Stimulated activated naive B cell treated with anti-CD40 and anti-IgM and Interleukin-4, amounts not matched to agents 10 μg/mL and 1 μg/mL and 100 μg/mL, for 72 hours (primary cell): ENCODE measurements at places on chromosomes 12 and 14.

DNA sequence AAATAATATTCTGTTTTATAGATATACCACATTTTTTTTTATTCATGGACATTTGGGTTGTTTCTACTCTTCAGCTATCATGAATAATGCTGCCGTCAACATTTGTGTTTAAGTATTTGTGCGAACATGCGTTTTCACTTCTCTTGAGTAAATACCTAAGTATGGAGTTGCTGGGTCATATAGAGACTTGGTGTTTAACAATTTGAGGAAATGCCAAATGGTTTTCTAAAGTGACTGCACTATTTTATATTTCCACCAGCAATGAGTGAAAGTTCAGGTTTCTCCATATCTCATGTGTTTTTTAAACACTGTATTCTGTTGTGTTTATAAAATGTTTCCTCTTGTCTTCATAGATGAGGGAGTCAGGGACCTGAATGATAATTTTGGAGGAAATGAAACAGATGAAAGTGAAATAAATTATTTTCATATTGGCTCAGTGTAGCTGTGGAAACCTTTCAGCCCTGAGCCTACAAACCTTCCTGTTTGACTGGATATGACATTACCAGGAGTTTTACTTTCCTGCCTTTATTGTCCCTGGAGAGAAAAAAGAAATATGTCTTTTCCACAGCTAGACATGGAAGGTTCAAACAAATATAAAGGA lies 26.3 kb downstream of the DAAM1 start:
- DNase-seq, result no peak

DNA sequence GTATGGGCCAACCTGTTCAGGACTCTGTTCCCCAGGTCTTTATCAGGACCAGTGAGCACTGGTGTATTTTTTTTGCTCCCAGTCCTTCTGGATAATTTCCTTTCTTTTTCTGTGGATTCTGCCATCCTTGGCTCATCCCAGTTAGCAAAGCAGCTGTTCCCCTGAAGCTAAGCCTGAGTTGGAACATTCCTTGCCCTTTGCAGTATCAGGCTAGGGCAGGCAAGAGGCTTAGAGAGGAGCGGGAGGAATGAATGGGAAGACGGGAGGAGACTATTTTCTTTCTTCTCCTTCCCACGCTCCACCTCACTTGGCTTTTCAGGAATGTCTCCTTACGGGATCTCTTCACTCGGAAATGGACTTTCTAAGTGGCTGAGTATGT lies 29.2 kb downstream of the ERG28 start:
- DNase-seq, result no peak

GRCh38 chr14:57462551-57462950 lies 31.1 kb downstream of the CCDC198 start:
- DNase-seq, result no peak

DNA sequence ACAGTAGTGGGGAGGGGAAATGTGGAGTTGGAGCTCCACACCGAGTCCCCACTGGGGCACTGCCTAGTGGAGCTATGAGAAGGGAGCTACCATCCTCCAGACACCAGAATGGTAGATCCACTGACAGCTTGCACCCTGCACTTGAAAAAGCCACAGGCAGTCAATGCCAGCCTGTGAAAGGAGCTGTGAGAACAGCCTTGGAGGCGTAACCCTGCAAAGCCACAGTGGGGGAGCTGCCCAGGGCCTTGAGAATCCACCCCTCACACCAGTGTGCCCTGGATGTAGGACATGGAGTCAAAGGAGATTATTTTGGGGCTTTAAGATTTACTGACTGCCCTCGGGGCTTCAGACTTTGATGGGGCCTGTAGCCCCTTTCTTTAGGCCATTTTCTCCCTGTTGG lies 12.5 kb downstream of the CTSG start:
- no peak for DNase-seq

DNA sequence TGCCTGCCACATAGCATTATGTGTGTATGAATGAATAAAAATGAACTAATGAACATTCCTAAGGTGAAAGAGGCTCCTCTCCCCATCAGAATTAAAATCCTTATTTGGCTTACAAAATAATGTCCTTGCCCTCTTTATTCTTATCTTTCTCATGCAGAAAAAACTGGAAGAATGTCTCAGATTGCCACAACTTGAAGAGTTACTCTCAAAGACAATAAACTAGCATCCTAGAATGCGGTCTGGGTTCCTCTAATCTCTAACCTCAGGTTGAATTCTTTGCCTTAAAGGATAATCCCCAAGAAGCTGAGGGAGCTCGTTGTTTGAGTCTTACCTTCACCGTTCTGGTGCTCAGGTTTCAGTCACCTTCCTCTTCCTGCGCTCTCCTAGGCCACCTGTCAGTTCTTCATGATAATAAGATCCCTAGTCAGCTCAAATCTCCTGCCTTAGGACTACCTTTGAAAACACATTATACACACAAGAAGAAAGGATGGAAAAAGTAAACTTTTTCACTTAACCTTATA lies 147.1 kb downstream of the PHLDA1 start:
- no peak for DNase-seq

- DNase-seq, result no peak
Measured at GRCh38 chr14:65336191-65336591, 76.3 kb upstream of the FUT8 start.

GRCh38 chr12:117377758-117378157 lies 16.3 kb upstream of the NOS1 start:
- DNase-seq, result no peak

DNA sequence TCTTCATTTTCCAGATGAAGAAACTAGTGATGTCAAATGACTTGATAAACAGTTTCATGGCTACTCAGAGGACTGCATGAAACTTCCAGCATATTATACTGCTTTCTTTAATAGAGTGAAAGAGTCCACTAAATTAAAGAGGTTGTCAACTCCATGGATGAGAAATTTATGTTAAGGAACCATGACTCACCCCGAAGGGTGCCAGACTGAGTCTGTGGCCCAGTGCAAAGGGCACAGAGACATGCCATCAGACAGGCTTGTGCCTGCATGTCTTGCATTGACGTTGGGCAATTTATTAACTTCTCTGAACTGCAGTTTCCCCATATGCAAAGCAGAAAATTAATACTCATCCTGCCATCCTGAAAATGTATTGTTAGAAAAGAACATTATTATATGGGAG lies 382.4 kb downstream of the APAF1 start:
- no peak for DNase-seq

DNA sequence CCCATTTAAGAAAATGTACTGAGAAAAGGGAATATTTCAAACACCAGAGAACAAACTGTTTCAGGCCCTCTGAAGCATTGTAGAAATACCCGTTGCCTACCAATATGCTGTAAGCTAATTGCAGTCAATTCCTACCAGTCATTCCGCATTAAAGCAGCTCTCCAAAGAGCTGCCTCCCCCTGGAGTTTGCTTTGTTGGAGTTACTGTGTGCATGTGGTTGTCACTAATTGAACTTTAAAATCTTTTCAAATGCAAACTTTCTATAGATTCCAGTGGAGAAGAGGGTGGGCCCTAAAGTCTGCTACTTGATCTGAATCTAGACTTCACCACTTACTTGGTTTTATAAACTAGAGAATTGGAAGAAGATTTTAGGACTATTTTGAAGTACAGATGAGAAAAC lies 112.7 kb downstream of the PLXNC1 start:
- DNase-seq, result no peak

DNA sequence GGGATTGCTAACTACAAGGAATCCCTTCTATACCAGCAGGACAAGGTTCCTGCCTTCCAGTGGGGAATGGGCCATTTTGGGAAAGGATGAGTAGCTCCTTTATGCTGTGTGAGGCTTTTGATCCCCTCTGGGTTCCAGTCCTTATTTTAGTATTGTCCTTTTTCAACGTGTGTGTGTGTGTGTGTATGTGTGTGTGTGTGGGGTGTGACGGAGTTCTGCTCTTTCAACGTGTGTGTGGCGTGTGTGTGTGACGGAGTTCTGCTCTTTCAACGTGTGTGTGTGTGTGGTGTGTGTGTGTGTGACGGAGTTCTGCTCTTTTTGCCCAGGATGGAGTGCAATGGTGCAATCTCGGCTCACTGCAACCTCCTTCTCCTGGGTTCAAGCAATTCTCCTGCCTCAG lies 27.4 kb downstream of the RAB35 start:
- DNase-seq, result no peak

GRCh38 chr12:68771223-68771925 lies 25.4 kb downstream of the SLC35E3 start:
- no peak for DNase-seq

- DNase-seq, result no peak
Measured at GRCh38 chr14:55103971-55104954, 24.8 kb upstream of the LGALS3 start.

DNA sequence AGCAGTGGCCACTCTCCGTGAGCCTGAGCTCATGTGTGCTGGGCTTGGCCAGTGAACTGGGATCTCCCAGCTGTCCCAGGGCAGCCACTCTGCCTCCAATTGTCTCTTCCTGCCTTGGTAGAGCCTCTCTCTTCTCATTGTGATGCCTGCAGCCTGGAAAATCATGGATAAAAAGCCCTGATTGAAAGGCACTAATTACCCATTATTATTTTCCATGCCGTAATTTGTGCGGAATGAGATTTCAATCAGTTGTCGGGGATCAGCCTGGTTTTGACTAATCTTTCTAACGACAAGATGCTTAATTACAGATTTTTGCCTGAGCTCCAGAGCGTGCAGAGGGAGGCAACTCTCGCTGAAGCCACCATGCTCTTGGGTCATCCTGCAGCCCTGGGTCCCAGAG lies 52.7 kb downstream of the ESRRB start:
- DNase-seq, result no peak

DNA sequence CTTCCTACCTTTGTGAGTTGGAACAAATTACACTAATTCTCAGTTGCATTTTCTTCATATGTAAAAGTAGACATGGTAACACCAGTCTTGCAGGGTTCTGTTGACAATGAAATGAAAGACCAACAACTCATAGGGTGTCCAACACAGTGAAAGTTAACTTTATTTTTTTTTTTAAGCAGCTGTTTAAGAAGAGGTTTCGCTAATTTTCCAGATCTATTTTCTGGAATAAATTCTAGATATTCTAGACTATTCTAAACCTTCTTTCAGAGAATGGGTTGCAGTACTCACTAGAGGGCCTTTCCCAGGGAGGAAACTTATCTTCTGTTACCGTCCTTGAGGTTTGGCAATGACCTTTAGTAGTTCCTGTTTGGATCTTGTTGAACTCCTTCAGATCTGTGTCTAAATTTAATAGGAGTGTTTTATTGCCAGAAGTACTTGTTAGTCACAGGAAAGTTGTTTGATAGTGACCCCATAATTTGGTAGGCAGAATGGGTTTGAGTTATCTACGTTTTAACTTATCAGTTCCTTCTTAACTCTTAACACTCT lies 2.8 kb upstream of the ART4 start:
- DNase-seq, result no peak

DNA sequence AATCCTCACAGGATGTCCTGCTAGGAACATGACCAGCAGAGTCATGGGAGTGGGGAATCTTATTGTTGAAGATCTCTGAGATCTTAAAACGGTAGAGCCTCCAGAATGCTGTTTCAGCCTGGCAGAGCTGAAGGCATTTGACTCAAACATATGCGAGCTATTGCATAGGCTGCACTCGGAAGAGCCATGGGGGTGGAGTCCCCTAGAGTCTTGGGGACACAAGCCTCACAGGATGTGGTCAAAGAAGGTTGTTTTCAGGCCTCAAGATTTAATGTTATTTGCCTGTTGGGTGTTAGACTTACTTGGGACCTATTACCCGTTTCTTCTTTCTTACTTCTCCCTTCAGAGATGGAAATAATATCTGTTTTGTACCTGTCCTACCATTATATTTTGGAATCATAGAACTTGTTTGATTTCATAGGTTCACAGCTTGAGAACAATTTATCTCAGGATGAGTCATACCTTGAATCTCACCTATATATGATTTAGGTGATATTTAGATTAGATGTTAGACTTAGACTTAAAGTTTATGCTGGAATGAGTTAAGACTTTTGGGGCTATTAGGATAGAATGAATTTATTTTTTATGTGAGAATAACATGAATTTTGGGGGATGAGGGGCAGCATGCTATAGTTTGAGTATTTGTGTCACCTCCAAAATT lies 172.2 kb upstream of the ATP2B1 start:
- peak; percentile 72 for DNase-seq

DNA sequence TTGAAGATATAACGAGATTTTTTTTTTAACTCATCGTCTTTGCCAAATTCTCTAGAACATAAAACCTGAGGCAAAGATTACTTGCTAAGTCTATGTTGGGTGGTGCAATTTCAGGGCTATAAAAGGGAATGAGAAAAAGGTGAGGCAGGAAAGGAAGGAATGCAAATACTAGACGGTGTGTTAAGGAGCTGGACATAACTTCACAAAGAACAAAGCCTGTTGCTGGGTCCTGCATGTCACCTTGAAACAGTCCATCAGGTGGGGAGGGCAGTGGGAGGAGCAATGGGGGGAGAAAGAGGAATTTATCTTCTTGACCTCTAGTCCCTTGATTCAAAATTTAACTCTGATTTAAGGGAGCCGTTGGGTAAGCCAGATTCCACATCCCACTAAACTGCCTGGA lies 16.1 kb upstream of the DUSP6 start:
- DNase-seq, result no peak

DNA sequence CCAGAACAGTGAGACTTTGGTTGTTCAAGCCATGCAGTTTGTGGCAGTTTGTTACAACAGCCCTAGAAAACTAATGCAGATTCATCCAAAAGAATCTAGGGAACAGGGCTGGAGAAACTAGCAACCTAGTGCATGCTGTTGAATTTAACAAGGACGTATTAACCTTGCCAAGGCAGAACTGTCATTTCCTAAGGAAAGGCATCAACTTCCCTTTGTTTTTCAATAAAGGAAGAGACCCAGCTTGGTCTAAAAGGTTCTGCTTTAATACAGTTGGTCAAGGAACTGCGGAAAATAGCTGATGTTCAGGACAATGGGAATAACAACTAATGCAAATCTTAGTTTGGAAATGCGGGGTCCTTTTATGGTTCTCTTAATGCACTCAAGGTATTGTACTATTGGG lies 11.5 kb downstream of the AK7 start:
- no peak for DNase-seq
